ENCODE measurements at places on chromosomes 11 and 22.
A peak's percentile ranks its signal among the peaks of the same experiment; 100 is the strongest.

GRCh38 chr11:3109921-3110706, 52.9 kb upstream of the CARS1 start:
- peak; percentile 17 for DNase-seq

- no peak for DNase-seq
These were observed 640.2 kb downstream of the LRRC4C start for GRCh38 chr11:40819230-40819629.

GRCh38 chr22:27880778-27881394, 38.2 kb downstream of the PITPNB start:
- DNase-seq = peak; percentile 34

DNA sequence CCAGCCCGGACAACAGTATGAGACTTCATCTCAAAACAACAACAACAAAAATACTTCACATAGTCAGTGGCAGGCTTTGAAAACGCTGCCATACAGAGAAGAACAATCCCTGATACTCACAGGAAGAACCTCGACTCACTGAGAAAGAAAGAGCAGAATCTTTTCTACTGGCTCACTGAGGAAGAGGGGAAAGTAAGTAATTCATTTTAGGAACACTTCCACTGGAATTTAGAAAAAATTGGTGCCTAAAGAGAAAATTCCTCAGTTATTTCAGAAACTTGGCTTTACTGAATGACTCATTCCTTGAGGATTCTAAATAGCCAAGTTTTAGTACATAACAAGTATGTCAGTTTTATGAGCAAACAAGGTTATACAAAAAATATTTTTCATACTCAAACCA, 12.3 kb downstream of the NARS2 start:
- no peak for DNase-seq

GRCh38 chr11:94521684-94522083, 9.4 kb downstream of the C11orf97 start:
- no peak for DNase-seq

DNA sequence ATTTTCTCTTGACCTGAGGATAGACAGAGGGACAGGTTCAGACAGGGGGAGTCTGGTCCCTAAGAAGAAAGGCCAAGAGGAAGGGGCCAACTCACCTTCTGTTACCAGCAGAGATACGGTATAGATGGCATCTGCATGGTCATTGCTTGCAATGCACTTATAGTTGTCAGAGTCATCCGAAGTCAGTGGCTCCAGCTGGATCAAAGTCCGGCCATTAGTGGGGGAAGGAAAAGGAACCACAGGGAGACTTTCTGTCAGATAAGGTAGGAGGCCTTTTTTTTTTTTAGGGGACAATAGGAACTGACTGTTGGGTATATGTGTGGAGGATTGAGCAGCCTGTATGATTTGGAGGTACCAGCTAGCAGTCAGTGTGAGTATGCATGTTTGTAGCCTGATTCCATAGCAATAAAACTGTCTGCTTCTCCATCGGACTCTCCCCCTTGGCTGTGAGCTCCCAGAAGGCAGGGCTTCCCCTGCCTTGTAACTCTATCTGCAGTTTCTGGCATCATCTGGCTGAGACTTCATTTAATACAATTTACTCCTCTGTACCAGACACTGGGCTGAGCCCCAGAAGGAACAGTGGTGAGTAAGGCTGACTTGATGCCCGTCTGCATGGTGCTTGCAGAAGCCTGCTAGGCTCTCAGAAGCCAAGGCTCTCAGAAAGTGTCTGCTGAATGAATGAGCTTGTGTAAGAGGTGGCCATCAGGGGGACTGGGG, 5.7 kb downstream of the IGSF22 start:
- no peak for DNase-seq

GRCh38 chr11:46659908-46660307, 40.5 kb downstream of the ARHGAP1 start:
- no peak for DNase-seq

DNA sequence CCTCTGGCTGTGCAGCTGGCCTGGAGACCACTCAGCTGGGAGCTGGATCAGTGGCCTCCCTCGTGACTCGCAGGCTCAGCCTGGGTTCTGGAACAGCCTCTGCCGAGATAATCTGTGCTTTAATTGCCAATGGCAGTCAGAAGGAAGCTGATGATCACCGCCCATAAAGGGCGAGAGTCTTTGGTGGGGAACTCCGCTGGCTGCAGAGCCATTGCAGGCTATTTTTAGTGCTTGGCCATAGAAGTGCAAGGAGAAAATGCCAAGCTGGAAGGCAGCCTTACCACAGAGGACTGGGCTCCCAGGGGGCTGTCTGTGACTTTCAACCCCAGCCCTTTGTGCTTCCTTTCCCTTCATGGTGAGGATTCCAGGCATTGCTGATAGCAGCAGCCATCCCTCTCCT, 62.2 kb upstream of the TENM4 start:
- DNase-seq = no peak

DNA sequence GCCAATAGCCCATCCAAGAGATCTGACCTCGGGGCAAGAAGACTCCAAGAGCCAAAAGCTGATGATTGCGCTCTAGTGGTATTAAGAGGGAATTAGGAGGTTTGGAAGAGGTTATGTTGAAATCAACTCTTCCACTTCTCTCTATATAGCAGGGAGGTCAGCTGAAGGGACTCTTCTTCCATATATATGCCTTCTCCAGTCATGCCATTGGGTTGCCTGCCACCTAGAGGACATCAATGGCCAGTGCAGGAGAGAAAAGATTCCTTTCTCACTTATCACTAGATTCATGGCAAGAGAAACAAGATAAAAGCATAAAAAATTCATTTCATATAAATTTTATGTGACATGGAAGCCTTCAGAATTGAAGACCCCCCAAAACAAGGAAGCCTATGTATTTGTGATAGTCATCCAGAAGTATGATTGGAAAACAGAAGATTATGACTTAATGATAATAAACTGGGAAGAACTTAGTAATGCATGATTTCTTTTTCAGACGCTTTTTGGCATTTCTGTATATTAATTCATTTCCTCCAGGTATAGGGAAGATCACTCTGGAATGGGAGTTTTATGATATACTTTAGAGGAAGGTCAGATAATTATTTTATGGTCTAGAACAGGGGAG, 435.1 kb upstream of the DDI1 start:
- DNase-seq = peak; percentile 56

- no peak for DNase-seq
These were observed 89.0 kb downstream of the MICAL2 start for GRCh38 chr11:12199231-12199948.

DNA sequence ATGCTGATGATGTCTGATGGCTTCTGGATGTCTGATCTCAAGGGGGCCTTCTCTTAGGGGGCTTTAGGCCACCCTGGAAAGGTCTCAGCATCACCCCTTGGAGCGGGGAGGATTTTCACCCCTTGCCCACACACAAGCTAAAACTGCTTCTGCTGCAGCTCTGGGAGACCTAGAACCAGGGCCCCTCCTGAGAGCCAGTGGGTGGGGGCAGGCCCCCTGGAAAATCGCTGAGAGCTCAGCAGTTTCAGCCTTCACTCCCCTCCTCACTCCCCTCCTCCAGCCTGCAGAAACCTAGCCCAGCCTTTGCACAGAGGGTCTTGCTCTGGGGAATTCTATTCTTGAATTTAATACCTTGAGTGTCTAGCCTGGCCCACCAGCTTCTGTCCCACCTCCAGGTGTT, 17.2 kb downstream of the CD6 start:
- DNase-seq = no peak

DNA sequence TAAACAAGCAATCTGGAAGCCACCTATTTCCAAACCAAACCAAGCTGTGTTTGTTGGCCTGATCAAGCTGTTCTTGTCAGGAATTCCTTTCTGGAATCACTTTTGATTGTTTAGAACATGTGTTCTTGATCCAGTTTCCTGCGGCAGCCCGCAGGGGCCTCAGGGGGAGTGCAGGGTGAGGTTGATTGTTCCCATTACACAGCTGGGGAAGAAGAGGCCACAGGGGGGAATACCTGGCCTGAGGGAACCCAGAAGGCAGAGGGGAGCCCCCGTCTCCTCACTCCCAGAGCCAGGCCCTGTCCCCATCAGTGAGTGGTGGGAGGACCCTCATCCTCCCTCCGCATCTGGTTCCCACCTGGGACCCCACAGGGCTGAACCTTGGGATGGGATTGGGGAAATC, 4.2 kb downstream of the MRGPRD start:
- DNase-seq = no peak

DNA sequence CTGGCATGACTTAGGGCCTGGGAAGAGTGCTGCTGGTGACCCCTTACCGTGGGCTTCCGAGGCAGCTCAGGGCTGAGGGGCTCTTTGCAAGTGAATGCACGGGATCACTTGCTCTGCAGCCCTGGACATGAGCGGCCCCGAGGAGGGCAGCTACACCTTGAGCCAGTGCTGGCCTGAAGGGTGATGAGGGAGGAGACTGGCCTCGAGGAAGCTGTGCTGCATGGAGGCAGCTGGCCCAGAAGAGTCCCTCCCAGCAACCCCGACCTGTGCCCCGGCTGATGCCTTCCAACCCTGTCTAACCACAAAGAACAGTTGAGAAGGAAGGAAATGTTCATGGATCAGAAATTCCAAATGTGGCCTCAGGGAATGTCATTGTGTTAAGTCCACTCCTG, 45.2 kb downstream of the TBX1 start:
- DNase-seq = no peak

GRCh38 chr11:68044145-68044813, 5.5 kb downstream of the TCIRG1 start:
- DNase-seq = peak; percentile 65

DNA sequence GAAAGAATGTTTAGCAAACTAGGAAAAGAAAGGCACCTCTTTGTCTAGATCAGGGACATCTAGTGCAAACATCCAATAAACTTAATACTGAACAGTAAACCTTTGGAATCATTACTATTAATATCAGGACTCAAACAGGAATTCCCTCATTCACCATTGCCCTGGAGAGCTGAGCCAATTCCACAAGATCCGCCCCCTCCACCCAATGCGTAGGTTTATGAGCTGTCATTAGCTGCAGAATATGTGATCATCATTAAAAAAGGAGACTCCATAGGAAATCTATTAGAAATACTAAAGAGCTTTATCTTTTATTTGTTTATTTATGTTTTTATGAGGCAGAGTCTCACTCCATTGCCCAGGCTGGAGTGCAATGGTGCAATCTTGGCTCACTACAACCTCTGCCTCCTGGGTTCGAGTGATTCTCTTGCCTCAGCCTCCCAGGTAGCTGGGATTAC, 5.5 kb downstream of the IL17REL start:
- no peak for DNase-seq

DNA sequence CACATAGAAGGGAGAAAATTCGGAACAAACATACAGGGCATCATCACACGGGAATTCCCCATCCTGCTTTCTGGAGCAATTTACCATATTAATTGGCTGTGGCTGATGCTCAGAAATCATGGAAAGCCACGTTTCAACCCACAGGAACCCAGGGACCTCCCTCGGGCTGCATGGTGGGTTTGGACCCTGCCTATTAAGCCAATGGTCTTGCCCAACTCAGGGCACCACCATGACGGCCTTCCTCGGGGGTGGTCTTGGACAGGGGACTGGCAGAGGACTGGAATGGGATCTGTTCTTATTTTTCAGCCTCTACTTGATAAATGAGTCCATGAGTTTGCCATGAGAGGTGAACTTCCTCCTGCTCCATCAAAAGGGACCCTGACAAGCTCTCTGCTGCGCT, 374.0 kb downstream of the SHANK2 start:
- no peak for DNase-seq

GRCh38 chr11:6599449-6599848, 4.0 kb downstream of the RRP8 start:
- DNase-seq = no peak

- no peak for DNase-seq
These were observed 61.8 kb downstream of the UBASH3B start for GRCh38 chr11:122717264-122717867.

- peak; percentile 42 for DNase-seq
These were observed 148.2 kb upstream of the SNX19 start for GRCh38 chr11:131064373-131064991.

GRCh38 chr11:74478877-74479731, 11.8 kb upstream of the KCNE3 start:
- peak; percentile 63 for DNase-seq

DNA sequence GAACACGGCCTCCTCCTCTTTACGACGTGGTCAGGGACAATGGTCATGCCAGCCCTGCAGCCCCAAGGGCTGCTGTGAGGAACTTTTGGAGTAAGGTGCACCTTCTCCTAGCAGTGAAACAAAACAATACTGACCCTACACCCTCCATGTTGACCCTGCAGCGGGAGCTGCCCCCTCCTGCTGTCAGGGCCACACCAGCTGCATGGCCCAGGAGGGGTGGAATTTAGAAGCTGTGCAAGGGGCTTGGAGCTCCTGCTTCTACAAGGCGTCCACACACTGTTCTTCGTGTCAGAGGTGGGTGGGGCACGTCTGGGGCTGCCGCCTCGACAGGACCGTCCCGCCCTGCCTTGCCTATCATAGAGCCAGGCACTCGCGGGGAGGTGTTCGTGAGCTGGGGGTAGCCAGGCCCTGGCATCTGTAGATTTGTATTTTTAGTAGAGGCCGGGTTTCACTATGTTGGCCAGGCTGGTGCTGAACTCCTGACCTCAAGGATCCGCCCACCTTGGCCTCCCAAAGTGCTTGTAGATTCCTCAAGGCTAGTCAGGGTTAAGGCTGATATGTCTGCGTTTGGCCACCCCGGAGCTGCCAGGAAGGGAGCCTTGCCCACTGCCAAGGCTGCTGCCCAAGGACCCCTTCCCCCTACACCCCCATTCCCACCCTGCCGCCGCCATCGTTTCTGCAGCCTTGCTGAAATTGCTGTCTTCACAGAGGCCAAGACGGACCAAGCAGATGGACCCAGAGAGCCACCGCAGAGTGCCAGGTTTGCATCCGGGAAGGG, 15.9 kb downstream of the INCENP start:
- no peak for DNase-seq

GRCh38 chr22:39176143-39176713, 23.7 kb upstream of the CBX7 start:
- no peak for DNase-seq

GRCh38 chr11:2580061-2580421, 119.8 kb downstream of the KCNQ1OT1 start:
- DNase-seq = no peak

DNA sequence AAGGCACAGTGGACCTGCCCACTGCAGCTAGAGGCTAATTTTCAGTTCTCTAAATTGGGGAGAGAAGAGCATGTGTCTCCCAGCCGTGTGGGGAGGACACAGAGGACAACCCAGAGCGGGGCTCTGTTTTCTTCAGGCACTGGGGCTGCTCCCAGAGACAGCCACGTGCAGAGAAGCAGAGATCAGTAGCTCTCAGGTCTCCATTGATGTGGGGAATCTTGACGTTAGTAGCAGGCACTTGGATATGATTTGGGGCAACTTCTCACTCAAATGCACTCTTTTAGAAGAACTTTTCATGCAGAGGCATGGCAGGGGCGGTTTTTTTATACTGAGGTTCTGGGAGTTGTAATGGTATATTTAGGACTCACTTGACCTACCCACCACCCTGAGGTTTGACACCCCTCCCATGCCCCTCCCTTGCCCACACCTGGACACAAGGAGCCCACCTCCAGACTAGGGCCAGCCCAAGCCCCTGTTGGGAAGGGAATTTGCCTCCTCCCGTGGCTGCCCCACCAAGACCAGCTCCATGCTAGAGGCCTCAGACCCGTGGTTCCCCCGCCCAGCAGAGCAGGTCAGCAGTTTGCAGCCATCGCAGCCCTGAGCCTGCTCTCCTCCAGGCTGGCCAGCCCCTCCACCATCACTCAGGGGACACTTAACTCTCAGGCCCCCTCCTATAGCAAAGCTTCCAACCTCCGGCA, 94.2 kb upstream of the RTL6 start:
- DNase-seq = no peak

GRCh38 chr11:62201376-62201775, 7.1 kb upstream of the SCGB2A1 start:
- DNase-seq = peak; percentile 25

GRCh38 chr11:18221274-18221876, 15.2 kb downstream of the SAA4 start:
- DNase-seq = no peak
